ENCODE measurements at places on chromosomes 5 and 9. TPM values are rescaled to one million over a fixed set of nuclear protein-coding genes. Genes with fewer than 3 reads are reported as not detected.

DNA sequence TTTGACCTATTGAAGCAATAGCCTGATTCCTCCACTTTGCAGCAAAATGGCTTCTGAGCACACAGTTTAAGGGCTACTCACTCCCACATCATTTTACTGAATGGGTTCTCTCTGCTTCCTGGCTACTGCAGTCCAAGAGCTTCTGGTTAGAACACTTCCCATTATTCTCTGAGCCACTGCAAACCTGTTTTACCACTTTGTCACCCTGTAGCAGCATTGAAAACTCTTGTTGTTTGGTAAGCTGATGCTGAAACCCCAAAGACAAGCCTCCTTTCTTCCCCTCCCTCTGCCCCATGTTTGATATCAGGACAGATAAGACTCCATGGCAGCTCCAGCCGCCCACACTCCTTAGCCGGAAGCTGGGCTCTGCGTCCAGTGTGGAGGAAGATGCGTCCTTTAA lies 84.4 kb upstream of the RARS1 start:
- no peaks in the 10 kb centered on the region for H3K36me3 ChIP-seq
- peaks cover 40% of the 10 kb centered on the region for H3K4me1 ChIP-seq
- H3K27me3 ChIP-seq: no peaks in the 10 kb centered on the region
- peak overlapping the region; percentile 50 for H3K27ac ChIP-seq
- H3K4me3 ChIP-seq: no peak overlapping the region

GRCh38 chr9:132099741-132100407 lies 20.2 kb upstream of the MED27 start:
- H3K4me3 ChIP-seq: no peak overlapping the region
- H3K27me3 ChIP-seq: peaks cover 48% of the 10 kb centered on the region
- no peaks in the 10 kb centered on the region for H3K4me1 ChIP-seq
- no peak for DNase-seq

GRCh38 chr9:99178912-99179872 lies 42.5 kb downstream of the ALG2 start:
- H3K4me3 ChIP-seq: no peak overlapping the region
- DNase-seq: no peak
- no peaks in the 10 kb centered on the region for H3K36me3 ChIP-seq
- H3K27me3 ChIP-seq: peaks cover 78% of the 10 kb centered on the region

DNA sequence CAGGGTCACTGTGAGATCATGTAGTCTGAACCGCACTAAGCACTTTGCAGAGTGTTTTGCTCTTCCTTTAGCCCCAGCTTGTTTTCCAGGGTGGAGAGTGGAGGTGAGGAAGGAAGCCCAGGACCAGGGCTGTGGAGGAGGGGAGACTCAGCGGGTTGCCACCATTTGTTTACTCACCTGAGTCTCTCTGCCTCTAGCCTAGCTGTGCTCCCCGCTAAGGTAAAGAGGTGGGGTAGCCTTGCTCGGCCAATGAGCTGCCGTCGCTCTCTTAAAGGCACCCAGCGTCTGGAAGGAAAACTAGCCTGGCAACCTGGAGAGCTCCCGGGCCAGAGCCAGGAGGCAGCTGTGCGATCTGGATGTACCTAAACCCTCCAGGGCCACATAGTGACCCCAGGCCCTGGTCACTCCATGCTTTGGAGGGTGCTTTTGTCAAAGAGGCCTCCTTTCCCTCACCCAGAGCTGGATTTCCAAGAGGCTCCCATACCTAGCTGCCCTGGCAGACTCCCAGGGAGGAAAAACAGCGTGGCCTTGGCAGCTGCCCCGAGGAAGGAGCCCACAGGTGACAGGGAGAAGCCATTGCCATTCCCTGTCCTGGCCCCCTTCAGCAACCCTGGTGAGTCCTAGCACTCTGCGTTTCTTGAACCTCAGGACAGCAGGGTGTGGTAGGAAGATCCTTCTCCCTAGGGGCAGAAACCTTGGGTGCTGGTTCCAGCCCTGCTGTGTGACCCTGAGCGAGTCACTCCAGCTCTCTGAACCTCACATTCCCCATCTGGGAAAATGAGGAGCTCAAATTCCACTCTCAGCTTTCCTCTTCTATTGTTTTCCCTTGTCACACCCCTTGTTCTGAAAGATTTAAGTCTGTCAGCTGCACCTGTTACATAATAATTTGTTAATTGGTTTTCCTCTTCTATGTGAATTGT lies 42.4 kb upstream of the LARP1 start:
- no peak overlapping the region for H3K4me3 ChIP-seq
- no peaks in the 10 kb centered on the region for H3K27me3 ChIP-seq
- no peak overlapping the region for H3K27ac ChIP-seq
- no peaks in the 10 kb centered on the region for H3K4me1 ChIP-seq
- no peak for DNase-seq
- H3K36me3 ChIP-seq: no peaks in the 10 kb centered on the region

DNA sequence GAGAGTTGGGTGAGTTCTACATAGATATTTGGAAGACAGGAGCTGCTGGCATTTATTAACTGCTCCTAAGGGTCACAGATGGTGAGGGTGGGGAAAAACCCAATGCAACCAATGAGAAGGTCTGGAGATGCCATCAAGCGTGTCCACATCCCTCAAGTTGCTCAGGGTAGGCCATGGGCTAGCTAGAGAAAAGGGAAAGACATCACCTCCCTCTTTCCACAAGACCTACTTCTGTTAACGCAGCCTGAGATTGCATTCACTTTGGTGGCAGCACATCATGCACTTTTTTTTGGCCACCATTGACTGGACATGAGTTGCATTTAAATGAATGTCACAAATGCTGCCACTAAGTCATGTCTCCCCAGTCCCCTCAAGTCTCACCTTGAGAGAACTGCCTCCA lies 71.4 kb downstream of the ARHGEF37 start:
- DNase-seq: no peak
- H3K4me3 ChIP-seq: no peak overlapping the region
- no peaks in the 10 kb centered on the region for H3K4me1 ChIP-seq
- H3K27me3 ChIP-seq: no peaks in the 10 kb centered on the region

DNA sequence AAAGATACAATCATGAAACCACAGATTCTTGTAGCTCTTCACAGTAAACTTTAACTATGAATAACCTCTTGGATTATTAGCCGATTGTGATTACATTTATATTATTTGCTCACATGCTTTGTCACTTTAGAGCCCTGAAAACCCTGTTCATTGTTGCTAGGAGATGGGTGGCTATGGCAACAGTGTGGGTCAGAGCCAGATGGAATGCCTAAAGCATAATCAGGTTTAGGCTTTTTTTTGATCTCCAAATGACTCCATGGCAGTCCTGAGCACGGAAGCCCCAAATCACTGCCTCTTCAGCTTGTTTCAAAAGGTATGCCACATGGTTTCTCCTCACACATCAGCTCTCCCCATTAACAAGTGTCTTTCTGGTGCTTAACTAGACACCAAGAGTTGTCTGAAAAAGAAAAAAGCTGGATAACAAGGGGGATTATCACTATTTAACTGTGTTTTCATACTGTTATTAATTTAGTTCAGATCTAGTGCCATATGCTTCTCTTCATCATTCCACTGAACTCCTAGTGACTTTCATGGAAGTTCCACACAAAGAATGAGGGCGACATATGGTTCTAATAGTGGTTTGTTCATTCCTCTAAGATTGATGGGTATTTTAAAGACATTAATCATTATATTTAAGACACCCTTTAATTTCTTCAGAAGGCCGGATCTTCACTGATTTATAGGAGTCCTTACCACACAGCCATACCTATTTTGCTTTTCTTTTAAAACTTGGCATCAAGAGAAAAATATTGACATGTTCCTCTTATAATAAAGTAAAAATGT lies 88.8 kb upstream of the PAM start:
- H3K27ac ChIP-seq: no peak overlapping the region
- H3K4me3 ChIP-seq: no peak overlapping the region
- peak; percentile 31 for DNase-seq
- peaks cover 33% of the 10 kb centered on the region for H3K4me1 ChIP-seq

- DNase-seq: no peak
- H3K36me3 ChIP-seq: no peaks in the 10 kb centered on the region
- H3K27me3 ChIP-seq: no peaks in the 10 kb centered on the region
- no peaks in the 10 kb centered on the region for H3K4me1 ChIP-seq
Measured at GRCh38 chr5:1029282-1029944, 20.8 kb downstream of the NKD2 start.

GRCh38 chr9:89533411-89534095 lies 35.6 kb upstream of the SEMA4D start:
- H3K4me3 ChIP-seq: no peak overlapping the region
- no peak for DNase-seq
- H3K4me1 ChIP-seq: peaks cover 9% of the 10 kb centered on the region

- H3K4me3 ChIP-seq: no peak overlapping the region
- H3K27me3 ChIP-seq: no peaks in the 10 kb centered on the region
- peaks cover 43% of the 10 kb centered on the region for H3K4me1 ChIP-seq
Measured at GRCh38 chr5:83564069-83564749, 92.7 kb downstream of the VCAN start.

DNA sequence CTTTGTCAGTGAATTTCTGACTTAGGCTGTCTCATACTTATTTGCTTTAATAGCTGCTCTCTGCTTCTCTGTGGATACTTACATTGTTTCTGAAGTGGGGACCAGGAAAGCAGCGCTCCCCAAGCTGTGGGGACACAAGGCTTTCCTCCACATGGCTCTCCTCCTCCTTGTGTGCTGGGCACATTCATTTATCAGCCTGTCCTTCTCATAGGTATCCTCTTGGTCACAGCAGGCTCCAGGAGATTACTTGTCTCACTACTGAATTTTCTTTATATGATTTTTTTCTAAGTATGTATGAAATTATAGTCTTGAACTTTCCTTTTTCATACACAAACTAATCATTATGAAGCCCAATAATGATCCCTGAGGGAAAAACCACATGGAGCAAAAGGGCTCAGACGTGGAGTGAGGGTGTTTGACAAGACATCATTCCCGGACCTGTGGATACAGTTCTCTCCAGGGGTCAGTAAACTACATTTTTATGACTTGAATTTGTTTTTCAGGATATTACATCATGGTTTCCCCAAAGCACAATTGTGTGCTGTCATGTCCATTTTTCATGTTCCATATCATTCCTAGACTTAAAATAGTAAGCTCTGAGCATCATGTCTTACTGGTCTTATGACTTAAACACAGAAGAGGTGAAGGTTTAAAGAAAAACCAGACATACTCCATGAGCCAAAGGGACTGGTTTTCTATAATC lies 234.5 kb downstream of the PCSK1 start:
- no peaks in the 10 kb centered on the region for H3K4me1 ChIP-seq
- no peak for DNase-seq
- no peaks in the 10 kb centered on the region for H3K27me3 ChIP-seq
- H3K4me3 ChIP-seq: no peak overlapping the region
- H3K36me3 ChIP-seq: no peaks in the 10 kb centered on the region
- H3K27ac ChIP-seq: no peak overlapping the region

DNA sequence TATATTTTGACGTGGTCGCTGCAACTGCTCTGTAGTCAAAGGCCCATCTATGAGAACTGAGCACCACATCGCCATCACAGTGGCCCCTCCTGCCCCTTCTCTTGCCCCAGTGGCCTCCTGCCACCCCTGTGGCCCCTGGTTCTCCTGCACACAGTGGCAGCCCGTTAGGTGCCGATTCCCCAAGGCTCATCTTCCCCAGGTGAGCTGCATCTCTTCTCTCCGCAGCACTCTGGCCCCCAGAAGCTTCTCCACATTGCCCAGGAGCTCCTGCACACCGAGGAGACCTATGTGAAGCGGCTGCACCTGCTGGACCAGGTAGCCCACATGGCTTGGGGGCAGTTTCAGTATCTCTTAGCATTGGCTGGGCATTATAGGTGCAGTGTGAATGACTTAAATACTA lies 55.4 kb downstream of the FGD3 start:
- H3K27me3 ChIP-seq: no peaks in the 10 kb centered on the region
- no peak overlapping the region for H3K27ac ChIP-seq
- peaks cover 4% of the 10 kb centered on the region for H3K36me3 ChIP-seq
- no peak overlapping the region for H3K4me3 ChIP-seq
- H3K4me1 ChIP-seq: no peaks in the 10 kb centered on the region

Gene ADAMTS13
- total RNA-seq: 6.0 TPM

DNA sequence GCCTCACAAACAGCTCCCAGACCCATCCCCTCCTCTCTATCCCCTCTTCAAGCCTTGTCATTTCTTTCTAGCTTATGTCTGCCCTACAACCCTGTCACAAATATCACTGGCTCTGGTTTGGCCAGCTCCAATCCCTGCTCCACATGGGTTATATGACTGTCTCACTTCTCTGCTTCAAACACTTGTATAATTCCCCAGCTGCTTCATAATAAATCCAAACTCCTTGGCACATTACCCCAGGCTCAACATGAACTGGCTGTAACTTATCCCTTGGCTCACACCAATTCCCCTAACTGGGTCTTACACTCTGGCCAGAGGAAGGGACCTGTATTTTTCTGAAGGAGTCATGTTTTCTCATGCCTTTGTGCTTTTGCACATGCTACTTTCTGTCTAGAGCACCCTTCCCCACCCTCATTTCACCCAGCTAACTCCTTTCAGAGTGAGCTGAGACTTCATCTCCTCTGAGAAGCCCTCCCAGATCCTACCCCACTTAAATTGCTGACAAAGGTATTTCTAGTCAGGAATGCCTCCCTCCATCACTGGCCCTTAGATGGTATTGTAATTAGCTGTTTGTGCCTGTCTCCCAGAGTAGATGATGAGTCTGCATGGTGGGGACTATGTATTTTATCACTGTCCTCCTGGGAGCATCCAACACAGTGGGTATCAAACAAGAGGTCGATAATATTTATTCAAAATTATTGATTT lies 5.3 kb downstream of the PRXL2C start:
- no peak for DNase-seq
- H3K27me3 ChIP-seq: no peaks in the 10 kb centered on the region
- H3K36me3 ChIP-seq: peaks cover 7% of the 10 kb centered on the region

GRCh38 chr9:92463984-92464383 lies 18.3 kb downstream of the ASPN start:
- H3K36me3 ChIP-seq: no peaks in the 10 kb centered on the region
- no peak overlapping the region for H3K27ac ChIP-seq
- H3K4me1 ChIP-seq: no peaks in the 10 kb centered on the region
- H3K4me3 ChIP-seq: no peak overlapping the region
- DNase-seq: no peak

Gene PDGFRB
- 15.3 TPM for total RNA-seq

Gene PRSS3
- not detected for total RNA-seq

Gene SPATA31C1
- total RNA-seq: 1.4 TPM

GRCh38 chr5:132772291-132773070 lies 4.6 kb downstream of the SEPTIN8 start:
- peak overlapping the region; percentile 31 for H3K4me3 ChIP-seq
- H3K27ac ChIP-seq: peak overlapping the region; percentile 67
- no peaks in the 10 kb centered on the region for H3K27me3 ChIP-seq
- no peaks in the 10 kb centered on the region for H3K36me3 ChIP-seq
- H3K4me1 ChIP-seq: peaks cover 23% of the 10 kb centered on the region

DNA sequence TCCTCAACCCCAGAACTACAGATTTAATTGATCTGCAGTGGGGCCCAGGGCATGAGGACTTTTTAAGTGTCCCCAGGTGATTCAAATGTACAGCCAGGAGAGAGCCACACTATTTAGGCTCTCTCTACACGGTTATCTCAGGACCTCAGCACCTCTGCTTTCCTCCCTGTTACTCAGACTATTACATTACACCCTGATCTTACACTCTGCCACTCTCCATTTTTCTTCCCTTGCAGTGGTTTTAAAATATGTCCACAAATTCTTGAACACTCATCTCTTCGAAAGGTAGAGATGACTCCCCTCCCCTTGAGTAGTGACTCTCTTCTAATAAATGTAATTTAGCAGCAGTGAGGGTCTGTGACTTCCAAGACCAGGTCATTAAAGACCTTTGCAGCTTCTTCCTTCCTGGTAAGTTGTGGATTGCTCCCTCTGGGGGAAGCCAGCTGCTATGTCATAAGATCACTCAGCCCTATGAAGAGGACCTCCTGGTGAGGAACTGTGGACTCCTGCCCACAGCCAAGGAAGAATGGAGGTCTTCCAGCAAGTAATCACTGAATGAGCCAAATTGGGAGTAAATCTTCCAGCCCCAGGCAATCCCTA lies 87.5 kb upstream of the SSBP2 start:
- no peak overlapping the region for H3K4me3 ChIP-seq
- no peaks in the 10 kb centered on the region for H3K27me3 ChIP-seq
- no peak for DNase-seq
- no peak overlapping the region for H3K27ac ChIP-seq
- no peaks in the 10 kb centered on the region for H3K36me3 ChIP-seq

Data from neural crest cell (in vitro differentiated cells).